ENCODE measurements at places on chromosomes 5 and 9.

- no peak for DNase-seq
Measured at GRCh38 chr5:132708645-132709044, 28.7 kb downstream of the KIF3A start.

GRCh38 chr5:179318221-179318955, 26.9 kb downstream of the ADAMTS2 start:
- no peak for DNase-seq

DNA sequence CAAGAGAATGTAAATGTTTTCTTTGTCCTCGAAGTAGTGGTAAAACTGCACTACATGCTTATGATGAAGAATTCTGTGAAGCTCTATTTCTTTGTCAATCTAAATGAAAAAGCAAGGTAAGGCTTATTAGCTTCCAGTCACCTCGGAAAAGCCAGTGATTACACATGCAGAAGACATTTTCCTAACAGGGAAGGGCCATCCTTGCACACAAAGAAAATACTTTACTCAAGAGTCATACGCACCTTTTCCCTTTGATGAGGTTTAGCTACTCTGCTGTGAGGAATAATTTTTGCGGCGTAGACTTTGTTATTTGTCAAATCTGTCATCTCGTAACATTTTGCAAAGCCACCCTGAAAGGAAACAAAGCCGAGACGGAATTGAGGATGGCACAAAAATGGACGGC, 1.1 kb downstream of the PLK2 start:
- DNase-seq: no peak

DNA sequence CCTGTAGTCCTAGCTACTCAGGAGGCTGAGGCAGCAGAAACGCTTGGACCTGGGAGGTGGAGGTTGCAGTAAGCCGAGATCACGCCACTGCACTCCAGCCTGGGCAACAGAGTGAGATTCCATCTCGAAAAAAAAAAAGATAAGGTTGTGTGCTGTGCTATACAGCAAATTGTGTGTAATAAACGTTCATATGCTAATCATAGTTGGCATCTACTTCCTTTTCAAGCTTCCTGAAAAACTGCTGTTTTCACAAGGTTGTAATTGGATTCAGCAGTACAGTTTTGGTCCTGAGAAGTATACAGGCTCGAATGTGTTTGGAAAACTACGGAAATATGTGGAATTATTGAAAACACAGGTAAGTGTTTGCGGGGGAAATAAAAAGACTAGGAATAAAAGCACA, 25.5 kb downstream of the OTULINL start:
- DNase-seq: no peak

DNA sequence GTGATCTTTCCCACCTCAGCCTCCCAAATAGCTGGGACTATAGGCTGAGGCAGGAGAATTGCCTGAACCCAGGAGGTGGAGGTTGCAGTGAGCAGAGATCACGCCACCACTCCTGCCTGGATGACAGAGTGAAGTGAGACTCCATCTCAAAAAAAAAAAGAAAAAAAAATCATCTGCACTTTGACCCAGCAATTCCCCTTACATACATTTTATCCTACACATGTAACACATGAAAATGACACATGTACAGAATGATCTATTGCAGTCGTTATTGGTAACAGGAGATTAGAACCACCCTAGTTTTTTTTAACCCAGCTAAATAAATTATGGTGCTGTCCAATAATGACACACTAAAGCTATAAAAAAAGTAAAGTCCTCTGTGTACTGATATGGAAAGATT, 14.2 kb downstream of the RUFY1 start:
- no peak for DNase-seq

GRCh38 chr5:98543490-98543889, 230.0 kb upstream of the RGMB start:
- DNase-seq: no peak

- no peak for DNase-seq
Measured at GRCh38 chr9:18429070-18429469, 44.9 kb upstream of the ADAMTSL1 start.

DNA sequence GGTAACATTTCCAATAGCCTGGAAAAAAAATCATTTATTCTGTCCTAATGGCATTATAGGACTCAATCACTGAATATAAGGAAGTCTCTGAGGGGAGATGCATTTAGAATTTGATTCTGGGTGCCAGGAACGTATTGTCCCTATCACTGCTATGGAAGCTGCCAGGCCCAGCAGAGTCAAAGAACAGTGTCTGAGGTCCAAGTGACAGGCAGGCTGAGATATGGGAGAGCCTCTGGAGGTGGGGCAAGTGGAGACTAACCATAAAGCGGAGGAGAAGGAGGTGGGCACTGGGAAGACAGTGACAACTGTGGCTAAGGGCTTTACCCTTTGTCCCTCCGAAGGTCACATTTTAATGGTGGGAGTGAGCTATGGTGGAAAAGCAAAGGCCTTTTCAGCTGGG, 505.5 kb downstream of the CTNND2 start:
- no peak for DNase-seq

DNA sequence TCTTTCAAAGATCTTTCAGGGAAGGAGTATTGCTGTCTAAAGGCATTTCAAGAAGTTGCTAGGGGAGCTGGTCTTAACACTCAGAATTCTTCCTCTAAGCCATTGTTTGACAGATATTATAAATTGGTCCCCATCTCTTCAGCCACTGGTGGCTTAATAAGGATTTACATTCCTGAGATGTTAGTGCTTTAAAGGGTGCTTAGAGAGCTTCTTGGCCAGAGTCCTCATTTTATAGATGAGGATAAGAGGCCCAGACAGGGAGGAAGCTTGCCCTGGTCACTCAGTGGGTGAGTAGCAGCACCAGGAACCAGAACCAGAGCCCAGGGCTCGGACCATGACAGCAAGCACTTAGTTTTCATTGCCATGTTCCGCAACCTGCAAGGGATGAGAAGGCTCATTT, 53.2 kb downstream of the GALNT10 start:
- DNase-seq: no peak

GRCh38 chr5:85938201-85938600, 679.5 kb upstream of the COX7C start:
- DNase-seq: no peak

- DNase-seq: no peak
Measured at GRCh38 chr9:79976257-79977073, 404.7 kb downstream of the TLE4 start.

All from stimulated activated CD8-positive, alpha-beta memory T cell treated with anti-CD3 and anti-CD28 coated beads, Interleukin-7, amount 100 ng/mL, for 1 hour (primary cell).